ENCODE measurements at places on chromosomes 3 and 15.
A peak's percentile ranks its signal among the peaks of the same experiment; 100 is the strongest.

- DNase-seq = no peak
These were observed 298.2 kb upstream of the SLCO3A1 start for GRCh38 chr15:91555312-91555711.

DNA sequence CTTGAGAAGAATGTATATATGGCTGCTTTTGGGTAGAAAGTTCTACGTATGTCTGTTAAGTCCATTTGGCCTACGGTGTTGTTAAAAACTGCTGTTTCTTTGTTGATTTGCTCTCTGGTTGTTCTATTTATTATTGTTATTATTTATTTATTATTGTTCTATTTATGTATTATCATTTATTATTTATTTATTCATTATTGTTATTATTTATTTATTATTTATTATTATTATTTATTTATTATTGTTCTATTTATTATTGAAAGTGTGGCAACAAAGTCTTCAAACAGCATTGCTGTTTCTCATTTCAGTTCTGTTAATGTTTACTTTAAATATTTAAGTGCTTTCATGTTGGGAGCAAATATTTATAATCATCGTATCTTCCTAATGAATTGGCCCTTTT is 66.7 kb downstream of the SI start:
- DNase-seq = no peak

GRCh38 chr3:46186471-46187340 is 21.4 kb downstream of the CCR1 start:
- DNase-seq = peak; percentile 24

- DNase-seq = no peak
These were observed 13.7 kb upstream of the ANP32A start for GRCh38 chr15:68834346-68834745.

DNA sequence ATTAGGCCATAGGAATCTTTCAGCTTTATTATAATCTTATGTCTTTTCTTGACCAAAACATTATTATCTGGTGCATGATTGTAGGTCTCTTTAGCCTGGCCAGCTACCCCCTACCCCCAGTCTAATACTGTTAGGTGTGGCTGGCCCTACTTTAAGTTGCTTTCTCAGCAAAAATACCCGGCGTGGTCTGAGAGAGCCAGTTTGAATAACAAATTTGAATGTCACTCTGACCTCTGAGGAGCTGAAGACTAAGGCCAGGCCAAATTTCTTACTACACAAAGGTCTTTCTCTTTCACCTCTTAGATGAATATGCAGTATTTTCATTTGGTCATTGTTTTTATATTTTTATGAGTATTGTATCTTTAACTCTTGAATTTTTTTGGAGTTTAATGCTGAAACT is 188.5 kb upstream of the MLF1 start:
- DNase-seq = no peak

DNA sequence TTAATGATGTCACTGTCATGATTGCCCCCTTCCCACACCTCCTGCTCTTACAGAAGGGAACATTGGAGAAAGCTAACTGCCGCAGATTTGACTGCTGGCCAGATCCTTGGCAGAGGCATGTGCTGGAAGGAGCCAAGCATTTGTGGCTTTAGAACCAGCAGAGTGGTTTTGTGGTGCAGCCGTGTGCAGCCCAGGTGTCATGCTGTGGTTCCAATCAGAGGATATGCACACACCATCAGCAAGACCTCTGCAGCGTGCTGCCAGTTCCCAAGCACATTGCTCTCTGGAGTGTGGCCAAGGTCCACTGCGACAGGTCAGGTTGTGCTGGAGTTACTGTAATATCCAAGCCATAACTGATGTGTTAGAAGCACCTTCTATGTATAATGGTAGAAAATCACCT is 61.6 kb downstream of the OTOL1 start:
- DNase-seq = no peak

DNA sequence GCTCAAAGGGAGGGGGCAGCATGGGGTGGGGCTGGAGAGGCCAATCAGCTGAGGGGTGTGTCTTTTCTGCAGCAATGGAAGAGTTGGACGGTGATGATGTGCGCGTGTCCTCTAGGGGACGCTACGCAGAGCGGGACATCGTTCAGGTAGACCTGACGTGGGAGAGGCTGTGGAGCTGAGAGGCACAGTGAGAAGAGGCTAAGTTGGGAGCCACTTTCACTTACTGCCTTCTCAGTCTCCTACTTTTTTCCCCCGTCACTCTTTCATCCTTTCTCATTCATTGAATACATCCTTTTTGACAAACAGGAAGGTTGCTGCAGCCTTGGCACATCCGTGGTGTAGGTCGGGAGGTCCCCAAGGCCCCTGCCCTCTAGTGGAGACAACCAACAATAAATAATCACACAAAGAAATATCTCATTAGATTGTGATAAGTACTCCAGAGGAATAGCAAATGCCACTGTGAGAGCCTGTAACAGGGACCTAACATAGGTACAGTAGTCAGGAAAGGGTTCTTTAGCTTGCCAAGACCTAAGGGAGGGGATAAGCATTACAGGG is 4.4 kb upstream of the BRPF1 start:
- DNase-seq = peak; percentile 72

GRCh38 chr15:56467616-56468015 is 2.7 kb upstream of the MNS1 start:
- no peak for DNase-seq

GRCh38 chr3:184160456-184160855 is 5.3 kb downstream of the DVL3 start:
- no peak for DNase-seq

GRCh38 chr3:145118303-145118702 is 1042.7 kb downstream of the PLOD2 start:
- DNase-seq = no peak

- no peak for DNase-seq
These were observed 184.8 kb downstream of the LSAMP start for GRCh38 chr3:116260491-116260890.

DNA sequence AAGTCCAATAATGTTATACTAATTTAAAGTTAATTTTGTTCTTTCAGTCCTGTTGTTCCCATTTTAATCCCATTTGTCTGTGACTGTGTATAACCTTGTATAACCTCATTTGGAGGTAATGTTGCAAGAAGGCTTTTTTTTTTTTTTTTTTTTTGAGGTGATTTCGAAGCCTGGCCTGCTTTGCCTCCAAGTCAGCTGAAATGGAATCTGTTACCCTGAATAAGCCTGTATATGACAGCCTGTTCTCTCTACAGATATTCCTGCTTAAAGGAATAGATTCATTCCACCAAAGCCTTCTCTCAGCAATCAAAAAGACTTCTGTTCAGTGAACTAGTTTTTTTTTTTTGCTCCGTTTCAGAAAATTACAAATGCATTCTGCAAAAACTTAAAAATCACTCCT is 271.8 kb upstream of the UBE2E1 start:
- no peak for DNase-seq

DNA sequence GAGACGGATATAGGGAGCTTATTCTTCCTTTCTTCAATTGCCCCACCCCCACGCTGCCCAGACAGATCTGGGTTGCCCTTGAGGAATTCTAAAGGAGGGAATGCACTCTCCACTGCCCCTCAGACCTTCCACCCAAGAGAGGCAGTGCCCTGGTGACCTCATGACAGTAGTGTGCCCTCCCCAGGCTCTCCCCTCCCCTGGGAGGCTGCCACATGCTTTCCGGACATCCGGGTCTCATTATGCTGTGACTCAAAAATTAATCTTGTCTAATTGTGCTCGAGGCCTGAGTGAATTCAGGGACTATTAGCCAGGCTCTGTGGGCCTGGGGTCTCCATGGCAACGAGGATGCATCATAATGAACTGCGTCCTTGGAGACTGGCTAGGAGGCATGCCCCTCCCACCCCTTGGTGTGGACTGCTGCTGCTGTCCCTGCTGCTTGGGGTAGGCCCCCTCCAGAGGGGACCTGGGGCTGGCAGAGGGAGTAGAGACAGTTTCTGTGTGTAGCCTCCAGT is 20.8 kb downstream of the CORO2B start:
- no peak for DNase-seq

- no peak for DNase-seq
These were observed 85.9 kb upstream of the CSPG5 start for GRCh38 chr3:47664519-47664918.

DNA sequence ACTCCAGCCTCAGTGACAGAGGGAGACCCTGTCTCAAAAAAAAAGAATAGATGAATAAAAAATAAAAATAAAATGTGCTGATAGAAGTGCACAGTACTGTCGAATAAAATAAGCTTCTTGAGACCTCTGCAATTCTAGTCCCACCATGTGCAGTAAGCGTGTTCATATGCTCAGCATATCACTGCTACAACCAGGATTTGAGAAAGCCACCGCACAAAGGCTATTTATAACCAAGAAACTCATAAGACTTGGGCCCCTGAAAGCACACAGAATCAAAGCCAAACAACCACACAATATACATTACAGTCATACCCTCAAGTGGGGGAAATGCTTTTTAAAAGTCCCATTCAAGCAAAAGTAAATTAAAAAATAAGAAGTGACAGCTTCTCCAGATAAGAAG is 56.5 kb upstream of the FXR1 start:
- DNase-seq = no peak

DNA sequence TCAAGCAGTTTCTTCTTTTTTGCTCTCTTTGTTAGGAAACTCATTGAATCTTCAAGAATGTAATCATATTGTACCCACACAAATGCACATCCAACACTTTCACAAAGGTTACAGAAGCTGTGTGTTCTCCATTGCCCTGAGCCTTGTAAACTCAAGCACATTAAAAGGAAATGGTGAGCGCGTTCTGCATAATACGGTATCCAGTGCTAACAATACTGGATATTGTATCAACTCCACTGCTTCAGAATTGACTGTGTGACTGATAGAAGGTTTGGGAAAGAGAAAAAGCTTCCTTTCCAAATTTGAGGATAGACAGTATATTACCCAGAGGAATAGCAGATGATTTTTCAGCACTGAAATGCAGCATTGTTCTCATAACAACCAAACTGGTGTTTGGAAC is 268.9 kb upstream of the RBMS3 start:
- no peak for DNase-seq

DNA sequence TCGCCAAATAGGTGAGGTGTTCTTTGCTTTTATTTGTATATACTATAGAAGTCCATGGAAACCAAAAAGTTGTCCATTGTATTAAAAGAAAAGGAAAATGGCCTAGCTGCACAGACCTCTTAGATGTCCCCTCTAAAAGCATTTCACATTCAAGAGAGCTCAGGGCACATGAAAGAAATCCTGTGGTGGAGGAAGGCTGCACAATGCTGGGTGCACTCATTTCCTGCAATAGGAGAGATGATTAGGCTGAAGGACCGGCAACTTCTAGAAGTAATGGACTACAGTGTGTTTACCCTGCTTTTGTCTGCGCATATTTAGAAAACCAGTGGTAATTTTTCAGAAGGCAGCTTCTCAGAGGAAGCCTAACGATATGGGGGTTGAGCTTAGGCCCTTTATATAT is 25.4 kb downstream of the PPM1L start:
- no peak for DNase-seq

DNA sequence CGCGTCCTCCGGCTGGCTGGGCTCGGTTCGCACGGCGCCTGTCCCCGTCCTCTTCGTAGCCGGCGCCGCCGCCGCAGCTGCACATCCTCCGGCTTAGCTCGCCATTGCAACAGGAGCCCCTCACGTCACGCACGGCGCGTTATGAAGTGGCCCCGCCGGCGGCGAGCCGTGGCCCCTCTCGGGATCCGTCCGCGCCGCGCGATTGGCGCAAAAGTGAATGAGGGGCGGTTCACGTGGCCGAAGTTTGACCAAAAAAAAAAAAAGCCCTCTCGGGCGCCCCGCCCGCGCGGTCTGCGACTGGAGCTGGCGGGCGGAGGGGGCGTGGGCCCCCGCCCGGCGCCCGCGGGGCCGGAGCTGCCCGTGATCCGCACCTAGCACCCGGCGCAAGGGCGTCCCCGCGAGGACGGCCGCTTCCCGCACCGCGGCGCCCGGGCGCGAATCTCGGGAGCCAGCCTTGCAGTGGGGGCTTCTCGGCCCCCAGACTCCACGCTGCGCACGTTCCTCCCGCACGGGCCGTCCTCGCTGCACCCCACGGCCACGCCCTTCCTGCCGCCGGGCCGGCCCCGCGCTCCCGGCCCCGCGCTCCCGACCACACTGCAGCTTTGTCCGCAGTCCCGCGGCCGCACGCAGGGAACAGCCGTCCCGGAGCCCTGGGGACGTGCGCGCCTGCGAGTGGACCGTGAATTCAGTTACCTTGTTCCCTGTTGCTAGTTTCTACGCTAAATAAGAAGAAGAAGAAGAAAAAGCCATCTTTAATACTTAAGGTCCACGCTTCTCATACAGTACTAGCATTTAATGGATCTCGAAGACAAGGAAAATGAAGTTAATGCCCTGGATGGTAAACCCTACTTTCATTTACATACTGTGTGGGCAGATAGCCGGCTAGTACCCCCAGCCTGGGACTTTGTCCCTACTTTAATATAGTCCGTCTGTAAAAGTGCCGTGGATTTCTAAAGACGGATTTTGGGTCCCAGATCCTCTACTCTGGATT is at the start of gene CHSY1:
Gene CHSY1 (minus strand): TSS at position 219 of the 991 bp plus-strand sequence. CDS start 592 bp downstream, outside the sequence.
- peak; percentile 88 for DNase-seq

DNA sequence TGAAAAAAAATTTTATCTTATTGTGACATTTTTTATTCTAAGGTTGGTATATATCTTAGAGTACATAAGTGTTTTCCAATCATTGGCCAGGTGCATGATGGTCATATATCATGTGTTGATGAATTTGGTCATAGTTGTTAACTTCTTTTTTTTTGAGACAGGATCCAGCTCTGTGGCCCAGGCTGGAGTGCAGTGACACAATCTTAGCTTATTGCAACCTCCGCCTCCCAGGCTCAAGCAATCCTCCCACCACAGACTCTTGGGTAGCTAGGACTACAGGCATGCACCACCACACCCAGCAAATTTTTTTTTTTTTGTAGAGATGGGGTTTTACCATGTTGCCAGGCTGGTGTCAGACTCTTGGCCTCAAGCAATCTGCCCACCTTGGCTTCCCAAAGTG is 44.0 kb downstream of the PCCB start:
- DNase-seq = no peak

DNA sequence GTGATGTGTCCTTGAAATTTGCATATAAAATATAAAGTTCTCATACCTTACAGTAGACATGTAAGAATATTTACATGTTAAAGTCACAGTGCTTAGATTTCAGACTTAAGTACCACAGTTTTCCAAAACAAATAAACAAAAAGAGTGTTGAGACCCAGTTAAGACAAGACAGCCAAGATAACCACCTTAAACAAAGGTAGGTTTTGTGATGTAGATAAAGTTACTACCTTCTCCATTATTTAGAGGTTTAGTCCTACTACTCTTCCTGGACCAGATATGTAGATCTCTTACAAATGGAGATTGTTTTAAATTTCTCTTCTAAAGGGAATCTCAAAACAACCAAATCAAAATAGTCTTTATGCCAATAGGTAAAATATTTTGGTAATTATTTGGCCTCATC is 15.7 kb downstream of the OR5H15 start:
- no peak for DNase-seq

GRCh38 chr3:194931347-194931746 is 245.7 kb downstream of the FAM43A start:
- no peak for DNase-seq

- no peak for DNase-seq
These were observed 12.6 kb upstream of the HRG start for GRCh38 chr3:186653080-186653707.

GRCh38 chr3:114756506-114757279 is 390.4 kb downstream of the ZBTB20 start:
- DNase-seq = no peak

Measured in CD4-positive, alpha-beta T cell treated with Interleukin-4 for 4 hours (primary cell).